ENCODE measurements at places on chromosomes 6 and 20. TPM values are rescaled to one million over a fixed set of nuclear protein-coding genes. Genes with fewer than 3 reads are reported as not detected.

- no peak for DNase-seq
Observed at GRCh38 chr6:109105681-109106080, 10.4 kb downstream of the CEP57L1 start.

Gene IL17F
- not detected for polyA plus RNA-seq

Gene TRAPPC3L
- polyA plus RNA-seq, result 0.53 TPM

DNA sequence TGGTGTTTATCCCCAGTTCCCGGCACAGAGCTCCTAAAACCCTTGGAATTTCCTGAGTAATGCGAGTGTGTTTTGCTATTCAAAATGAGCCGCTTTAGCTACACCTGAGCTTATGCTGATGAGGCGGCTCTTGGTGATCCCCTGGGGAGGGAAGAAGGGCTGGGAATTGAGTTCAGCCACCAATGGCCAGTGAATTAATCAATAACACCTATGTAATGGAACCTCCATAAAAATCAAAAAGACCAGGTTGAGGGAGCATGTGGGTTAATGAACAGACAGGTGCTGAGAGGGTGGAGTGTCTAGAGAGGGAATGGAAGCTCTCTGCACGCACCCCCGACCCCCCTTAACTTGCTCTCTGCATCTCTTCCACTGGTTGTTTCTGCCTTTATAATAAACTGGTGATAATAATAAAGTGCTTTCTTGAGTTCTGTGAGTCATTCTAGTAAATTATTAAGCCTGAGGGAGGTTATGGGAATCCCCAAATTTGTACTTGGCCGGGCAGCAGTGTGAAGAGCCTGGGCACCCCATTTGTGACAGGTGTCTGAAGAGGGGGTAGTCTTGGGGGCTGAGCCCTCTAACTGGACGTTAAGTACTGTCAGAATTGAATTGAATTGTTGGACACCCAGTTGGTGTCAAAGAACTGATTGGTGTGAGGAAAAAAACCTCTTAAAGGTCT is 24.6 kb upstream of the SERPINB1 start:
- DNase-seq, result no peak

Gene PDYN
- not detected for polyA plus RNA-seq

- peak; percentile 61 for DNase-seq
Observed at GRCh38 chr6:96450082-96450769, 71.4 kb upstream of the UFL1 start.

Gene BPIFA1
- polyA plus RNA-seq, result not detected

All from left lung (tissue), 14 donors.